ENCODE measurements at places on chromosomes 16 and 17.

GRCh38 chr17:73208139-73208827 lies 15.4 kb downstream of the COG1 start:
- DNase-seq: no peak

DNA sequence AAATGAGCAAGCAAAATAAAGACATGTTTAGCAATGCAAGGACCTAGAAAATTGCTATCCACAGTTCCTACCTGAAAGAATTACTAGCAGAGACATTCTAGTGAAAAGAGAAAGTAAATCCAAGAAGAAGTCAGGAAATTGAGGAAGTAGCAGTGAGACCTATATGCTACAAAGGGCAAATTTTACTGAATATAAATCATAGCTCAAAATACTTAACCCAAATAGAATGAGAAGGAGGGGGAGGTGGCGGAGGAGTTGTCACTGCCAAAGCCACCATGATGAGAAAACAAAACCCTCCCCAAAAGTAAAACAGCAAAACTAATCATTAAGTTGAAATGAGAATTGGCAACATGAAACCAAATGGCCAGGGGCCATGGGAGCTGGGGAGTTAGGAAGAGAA lies 39.3 kb downstream of the PITPNM3 start:
- no peak for DNase-seq

DNA sequence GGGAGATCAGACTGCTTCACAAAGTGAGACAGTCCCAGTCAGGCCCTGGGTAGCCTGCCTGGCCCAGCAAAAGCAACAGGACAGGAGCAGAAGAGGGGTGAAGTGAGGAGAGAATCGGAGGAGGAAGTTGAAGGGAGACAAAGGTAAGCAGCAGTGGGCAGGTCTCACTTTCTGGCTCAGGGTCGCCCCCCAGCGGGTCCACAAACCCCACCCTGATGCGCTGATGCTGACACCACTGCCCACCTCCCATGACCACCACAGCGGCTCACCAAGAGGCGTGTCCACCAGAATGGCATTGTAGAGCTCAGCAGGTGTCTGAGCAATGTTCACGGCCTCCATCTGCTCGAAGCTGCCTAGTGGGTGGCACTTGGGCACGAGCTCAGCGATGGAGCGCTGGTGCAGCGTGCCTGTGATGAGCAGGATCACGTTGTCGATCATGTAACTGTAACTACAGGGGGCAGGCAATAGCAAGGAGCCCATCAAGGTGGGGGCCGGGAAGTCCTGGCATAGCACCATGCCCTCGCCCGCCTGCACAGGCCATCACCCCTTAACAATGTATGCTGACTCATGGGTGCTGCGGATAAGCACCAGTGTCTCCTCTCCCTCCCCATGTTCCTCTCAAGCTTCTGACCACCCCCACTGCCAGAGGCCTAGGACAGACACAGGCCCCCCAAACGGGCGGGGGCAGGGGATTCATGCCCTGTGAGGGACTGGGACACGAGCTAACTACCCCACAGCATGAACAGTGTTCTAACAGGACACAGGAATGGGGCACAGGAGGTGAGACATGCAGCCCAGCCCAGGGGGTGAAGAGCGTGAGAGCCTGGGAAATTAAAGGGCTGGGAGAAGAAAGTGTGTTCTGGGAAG lies 13.6 kb downstream of the HSD11B2 start:
- DNase-seq: no peak

DNA sequence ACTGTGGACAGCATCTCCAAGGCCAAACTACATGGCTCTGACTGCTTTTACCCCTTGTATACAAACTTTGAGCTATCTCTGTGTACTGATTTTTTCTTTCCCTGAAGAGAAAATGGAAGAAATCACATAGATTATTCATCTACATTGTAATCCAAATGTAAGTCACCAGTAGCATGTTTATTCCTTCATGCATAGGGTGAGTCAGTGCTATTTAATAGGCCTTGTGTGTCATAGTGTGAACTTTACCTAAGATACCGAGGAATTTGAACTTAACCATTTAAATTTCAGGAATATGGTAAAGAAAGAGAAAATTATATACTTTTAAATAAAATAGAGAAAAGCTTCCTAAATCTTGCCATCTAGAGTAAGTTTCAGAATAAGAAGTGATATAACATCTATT lies 16.5 kb downstream of the PHKB start:
- no peak for DNase-seq

DNA sequence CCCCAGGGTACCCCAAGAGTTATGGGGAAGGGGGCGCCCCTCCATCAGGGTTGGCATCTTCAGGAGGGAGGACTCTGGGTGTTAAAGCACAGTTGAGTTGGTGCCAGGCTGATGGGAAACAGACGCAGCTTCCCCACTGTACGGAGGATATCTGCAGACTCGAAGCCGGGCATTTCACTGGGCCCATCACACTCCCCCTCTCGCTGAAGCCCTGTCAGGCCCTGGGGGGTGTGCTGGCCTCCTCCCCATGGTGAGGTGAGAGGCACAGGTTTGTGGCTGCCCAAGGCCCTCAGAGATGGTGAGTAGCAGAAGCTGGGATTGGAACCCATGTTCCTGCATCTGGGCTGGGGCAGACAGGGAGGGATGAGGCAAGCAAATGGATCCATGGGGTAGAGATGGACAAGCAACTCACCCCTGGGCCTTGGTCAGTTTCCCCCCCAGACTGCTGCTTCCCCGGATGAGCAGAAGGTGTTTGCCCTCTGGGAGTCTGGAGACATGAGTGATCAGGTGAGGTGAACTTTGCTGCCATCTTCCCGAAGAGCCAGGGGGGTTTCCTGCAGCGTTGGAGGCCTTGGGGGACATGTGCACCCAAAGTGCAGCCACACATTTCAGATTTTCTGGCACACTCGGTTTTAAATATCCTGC lies 31.0 kb downstream of the POLR3E start:
- DNase-seq: no peak

- no peak for DNase-seq
Measured at GRCh38 chr17:68807998-68808772, 147.0 kb downstream of the ABCA8 start.

GRCh38 chr17:3693829-3694231 lies 2.1 kb downstream of the P2RX5 start:
- no peak for DNase-seq

DNA sequence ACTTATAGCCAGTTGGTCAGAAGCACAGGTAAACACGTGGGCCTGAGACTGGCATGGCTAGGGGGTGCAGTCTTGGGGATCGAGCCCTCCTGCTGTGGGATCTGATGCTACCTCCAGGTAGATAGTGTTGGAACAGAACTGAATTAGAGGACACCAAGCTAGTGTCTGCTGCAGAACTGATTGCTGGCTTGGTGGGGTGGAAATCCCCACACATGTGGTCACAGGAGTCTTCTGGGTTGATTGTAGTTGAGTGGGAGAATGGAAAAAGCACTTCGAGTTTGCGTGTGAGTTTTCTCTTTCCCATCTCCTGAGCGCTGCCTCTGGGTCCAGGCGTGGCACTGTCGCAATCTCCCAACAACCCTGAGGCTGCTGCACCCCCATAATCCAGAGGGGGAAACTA lies 8.0 kb upstream of the SPATA32 start:
- DNase-seq: no peak

DNA sequence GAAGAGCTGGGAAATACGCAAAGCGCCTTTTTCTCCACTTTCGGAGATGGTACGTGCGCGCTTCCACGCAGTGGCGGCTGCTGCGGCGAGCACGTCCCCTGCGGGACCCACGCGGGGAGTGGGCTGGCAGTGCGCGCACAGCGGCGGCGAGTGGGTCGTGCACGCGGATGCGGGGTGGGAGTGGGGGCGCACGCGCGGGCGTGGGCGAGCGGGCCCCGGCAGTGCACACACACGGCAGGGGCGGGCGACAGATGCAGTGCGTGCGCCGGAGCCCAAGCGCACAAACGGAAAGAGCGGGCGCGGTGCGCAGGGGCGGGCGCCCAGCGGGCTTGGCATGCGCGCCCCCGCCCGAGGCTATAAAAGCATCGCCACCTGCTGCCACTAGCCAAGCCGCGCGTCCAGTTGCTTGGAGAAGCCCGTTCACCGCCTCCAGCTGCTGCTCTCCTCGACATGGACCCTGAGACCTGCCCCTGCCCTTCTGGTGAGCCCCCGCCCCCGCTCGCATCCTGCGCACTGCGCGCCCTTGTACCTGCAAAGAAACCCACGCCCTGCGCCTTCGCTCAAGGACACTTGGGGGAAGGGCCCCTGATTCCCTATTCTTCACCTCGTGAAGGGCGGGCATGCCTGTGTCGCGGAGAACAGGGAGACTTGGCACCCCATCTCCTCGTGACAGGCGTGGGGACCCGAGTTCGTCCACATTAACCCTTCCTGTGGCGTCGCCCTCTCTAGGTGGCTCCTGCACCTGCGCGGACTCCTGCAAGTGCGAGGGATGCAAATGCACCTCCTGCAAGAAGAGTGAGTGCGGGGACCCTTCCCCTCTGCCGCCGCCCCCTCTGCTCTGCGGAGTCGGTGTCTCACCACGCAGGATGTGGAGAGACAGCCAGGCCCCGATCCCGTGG lies at the start of gene MT3:
TSS of gene MT3 (plus strand) at position 388 of the 899 bp plus-strand sequence. CDS start at position 451, 63 bp downstream.
- no peak for DNase-seq

GRCh38 chr17:82240506-82241182 lies 11.8 kb downstream of the SLC16A3 start:
- no peak for DNase-seq

- no peak for DNase-seq
Measured at GRCh38 chr17:50102164-50102991, 7.2 kb downstream of the PDK2 start.

DNA sequence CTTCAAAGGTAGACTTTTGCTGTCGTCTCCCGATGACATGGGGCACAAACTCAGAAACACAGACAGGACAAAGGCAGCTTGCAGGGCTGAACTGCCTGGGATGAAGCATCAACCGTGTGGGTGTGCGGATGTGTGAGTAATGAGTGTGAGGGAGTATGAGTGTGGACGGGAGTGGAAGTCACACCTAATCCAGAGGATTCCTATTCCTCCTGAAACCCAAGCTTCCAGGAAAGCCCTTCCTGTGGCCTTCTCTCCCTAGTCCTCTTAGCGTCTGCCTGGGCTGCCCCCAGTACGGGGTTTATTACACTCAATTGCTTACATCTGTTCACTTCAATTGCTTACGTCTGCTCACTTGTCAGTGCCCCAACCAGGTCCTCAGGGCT lies 2.3 kb upstream of the IL4R start:
- DNase-seq: no peak

DNA sequence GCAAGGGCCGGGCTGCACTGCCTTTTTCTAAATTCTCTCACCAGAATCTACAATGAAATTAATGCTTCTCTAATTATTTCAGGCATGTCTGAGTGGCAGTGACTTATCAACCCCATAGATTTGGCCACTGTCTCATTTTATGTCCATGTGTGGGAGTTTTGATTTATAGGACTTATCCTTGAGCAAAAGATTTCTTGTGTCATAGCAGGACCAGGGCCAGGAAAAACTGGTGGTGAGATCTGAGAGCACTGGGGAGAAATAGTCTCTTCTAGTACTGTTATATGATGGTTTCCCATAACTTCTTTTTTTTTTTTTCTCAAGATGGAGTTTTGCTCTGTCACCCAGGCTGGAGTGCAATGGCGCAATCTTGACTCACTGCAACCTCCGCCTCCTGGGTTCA lies 1.5 kb upstream of the KRT23 start:
- DNase-seq: no peak

DNA sequence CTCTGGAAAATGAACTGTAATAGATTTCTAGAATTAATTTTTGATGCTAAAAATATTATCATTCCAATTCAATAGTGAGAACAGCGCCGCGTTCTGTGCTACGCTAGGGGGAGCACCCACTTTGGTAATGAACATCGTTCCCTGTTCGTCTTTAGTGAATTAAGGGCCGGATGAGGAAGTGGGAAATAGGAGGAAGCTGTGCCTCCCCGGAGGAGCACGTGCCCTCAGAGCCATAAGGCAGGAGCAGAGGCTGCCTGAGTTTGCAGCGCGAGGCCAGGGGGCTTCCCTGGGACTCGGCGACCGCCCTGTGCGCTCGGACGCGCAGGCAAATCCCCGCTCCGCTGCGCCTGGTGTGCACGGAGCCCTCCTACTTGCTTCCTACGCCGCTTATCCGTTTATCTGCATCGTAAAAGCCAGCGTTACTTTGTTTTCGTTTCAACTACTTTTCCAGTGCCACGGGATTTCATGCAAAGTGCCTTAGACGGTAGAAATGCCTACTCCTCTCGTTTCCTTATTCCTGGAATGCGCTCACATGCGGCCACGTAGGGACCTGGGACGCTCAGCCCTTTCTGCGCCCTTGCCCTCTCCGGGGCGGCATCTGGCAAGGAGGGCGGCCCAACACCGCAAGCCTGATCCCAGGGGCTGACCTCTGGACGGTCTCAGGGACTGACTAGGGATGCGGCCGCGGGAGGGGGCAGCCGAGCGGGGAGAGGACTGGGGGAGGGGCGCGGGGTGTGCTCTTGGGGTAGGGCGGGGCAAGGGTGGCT lies 76.4 kb downstream of the KCNJ12 start:
- DNase-seq: no peak

DNA sequence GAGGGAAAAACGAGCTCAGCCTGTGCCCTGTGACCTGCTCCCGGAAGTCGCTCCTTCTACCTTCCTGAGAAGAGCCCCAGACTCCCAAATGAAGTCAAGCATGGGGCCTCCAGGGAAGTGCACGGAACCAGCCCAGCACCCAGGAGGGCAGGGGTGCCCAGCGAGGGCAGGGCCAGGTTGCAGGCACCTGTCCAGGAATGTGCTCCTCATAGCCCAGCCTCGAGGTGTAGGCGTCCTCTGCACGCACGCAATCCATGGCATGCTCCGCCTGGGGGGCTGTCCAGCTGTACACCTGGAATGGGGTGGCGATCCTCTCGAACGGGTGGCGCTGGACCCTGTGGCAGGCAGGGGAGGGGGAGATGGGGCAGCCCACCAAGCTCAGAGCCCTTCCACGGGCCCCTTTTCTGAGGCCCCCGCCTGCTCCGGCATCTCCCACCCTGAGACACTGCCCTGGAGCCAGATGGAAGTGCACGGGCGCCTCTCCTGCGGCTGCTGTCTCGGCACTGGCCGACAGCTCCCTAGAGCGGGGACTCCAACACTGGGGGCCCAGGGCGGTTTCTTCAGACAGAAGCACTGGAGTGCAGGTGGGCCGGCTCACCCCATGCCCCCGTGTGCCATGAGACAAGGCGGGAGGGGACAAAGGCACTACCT lies 10.9 kb downstream of the CLUH start:
- DNase-seq: no peak

DNA sequence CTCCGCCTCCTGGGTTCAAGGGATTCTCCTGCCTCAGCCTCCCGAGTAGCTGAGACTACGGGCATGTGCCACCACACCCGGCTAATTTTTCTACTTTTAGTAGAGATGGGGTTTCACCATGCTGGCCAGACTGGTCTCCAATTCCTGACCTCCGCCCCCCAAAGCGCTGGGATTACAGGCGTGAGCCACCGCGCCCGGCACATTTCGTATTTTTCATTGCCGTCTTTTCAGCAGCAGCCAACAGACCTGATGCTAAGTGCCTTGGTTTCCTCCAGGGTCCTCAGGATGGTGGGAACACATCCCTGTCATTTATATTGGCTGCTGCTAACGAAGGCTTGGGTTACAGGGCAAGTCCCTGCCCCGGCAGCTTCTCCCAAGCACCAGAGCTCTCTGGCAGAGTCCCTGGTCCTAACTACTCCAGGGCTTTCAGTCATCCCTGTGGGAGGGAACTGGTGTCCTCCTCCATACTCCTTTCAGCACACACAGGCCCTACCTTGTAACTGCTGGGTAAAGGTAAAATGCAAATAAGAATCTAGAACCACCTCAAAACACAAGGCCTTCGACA lies 1.5 kb upstream of the RNF157 start:
- DNase-seq: no peak

Measured in activated CD4-positive, alpha-beta T cell treated with anti-CD3 and anti-CD28 coated beads, Interleukin-2, amount 50 U/mL, for 4 hours (primary cell).